ENCODE measurements at places on chromosomes 3 and 15.
A peak's percentile ranks its signal among the peaks of the same experiment; 100 is the strongest.

GRCh38 chr3:195003006-195003892 lies 267.7 kb downstream of the XXYLT1 start:
- DNase-seq: no peak

- DNase-seq: peak; percentile 90
Measured at GRCh38 chr3:197541756-197542539, 13.8 kb downstream of the BDH1 start.

DNA sequence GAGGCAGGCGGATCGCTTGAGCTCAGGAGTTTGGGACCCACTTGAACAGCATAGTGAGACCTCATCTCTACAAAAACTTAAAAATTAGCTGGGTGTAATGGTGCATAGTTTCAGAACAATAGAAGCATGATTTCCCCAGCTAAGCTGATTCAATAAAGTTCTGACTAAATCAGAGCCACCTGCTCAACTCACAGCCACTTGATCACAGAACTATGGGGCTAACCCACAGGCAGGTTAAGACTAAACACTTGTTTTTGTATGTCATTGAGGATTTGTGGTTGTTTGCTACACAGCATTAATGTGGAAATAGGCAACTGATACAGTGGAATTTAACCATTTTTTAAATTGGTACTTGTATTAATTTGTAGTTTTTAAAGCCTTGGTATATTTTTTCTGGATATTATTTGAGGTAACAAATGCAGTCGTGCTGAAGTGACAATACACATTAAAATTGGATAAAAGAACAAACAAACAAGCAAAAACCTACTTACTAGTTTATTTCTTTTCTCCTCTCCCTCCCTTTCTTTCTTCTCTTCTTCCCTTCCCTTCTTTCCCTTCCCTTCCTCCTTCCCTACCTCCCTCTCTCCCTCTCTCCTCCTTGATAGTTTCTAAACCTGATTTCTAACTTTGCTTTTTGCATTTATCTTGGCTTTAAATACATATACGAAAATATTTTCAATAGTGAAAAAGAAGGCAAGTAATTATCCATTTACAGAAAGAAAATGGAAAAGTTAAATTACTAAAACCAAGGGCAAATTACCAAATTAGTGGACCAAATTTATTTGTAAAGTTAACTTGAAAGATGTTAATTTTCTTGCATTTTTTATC lies 32.1 kb downstream of the OXSM start:
- DNase-seq: no peak

DNA sequence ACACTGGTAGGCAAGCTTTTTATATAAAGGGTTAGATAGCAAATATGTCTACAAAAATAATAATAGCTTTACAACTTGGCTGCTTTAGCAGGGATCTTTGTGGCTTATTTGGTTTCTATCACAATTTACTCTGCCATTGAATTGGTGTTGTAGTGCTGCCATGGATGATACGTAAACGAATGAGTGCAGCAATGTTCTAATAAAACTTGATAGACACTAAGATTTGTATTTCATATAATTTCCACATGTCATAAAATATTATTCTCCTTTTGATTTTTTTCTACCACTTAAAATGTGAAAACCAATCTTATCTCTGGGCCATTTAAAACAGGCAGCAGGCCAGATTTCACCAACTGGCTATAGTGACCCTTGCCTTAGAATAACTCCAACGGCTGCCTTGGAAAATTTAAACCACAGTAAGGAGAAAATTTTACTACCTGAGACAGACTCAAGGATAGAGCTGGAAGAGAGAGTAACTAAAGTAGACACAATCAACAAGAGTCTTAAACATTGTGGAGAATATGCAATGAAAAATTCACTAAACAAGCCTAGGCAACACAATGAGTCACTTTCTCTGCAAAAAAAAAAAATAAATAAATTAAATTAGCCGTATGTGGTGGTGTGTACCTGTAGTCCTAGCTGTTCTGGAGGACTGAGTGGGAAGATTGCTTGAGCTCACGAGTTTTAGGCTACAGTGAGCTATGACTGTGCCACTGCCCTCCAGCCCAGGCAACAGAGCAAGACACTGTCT lies 8.1 kb downstream of the NPHP3 start:
- no peak for DNase-seq

DNA sequence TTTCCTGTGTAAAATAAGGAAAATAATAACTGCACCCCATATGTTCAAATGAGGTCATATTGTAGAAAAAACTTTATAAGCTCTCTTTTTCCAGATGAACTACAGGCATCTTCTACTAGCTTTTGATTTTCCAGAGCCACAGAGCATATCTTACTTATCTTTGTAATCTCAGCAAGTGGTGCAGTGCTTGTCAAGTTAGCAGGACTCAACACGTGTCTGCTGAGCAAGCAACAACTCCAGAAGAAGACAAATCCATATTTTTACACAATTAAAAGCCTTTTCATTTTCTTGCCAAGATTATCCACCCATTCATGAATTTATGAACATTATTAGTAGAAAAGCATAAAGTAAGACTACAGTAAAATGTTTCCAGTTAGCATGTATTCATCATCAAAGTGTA lies 14.4 kb upstream of the TSC22D2 start:
- DNase-seq: no peak

DNA sequence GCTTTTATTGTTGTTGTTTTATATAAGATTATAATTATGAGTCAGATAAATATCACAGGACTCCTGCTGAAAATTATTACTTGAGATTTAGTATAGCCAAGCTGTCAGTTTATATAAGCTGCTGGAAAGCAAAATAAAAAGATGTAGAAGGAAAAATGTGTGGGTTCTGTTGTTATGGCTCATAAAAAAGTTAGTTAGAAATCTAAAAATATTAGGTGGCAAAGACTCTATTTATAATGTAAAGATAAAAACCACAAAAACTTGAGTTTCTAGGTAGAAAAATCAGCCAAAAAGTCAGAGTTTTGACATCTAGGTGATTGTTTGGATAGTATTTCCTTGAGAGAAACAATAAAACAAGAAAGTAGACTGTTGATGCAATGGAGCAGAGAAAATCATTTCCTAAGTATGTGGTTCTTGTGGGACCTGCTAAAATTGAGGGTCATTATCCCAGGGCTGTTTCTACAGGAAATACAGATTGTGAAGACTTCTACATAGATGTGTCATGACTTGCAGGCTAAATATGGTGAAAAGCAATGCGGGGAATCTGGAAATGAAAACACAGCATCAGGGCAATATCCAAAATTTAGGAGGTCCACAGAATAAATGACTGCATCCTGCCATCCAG lies 1109.6 kb upstream of the CADM2 start:
- no peak for DNase-seq

DNA sequence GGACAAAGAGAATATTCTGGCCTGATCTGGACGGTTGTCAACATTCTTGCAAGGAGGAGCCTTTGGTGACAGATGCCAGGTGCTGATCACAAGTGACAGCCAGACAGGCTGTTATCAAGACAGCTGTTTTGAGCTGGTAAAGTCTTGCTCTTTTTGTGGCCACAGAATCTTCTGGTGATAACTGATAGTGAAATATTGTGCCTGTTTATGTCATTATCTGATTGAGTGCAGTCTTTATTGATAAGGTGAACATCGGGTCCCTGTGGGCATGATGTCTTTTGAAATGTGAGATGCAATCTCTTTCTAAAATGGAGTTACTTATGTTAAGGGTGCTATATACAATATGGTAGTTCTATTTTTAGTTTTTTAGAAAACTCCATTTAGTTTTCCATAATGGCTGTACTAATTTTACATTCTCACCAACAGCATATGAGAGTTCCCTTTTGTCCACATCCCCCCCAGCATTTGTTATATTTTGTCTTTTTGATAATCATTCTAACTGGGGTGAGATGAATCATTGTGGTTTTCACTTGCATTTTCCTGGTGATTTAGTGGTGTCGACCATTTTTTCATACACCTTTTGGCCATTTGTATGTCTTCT lies 10.7 kb downstream of the CEP63 start:
- peak; percentile 75 for DNase-seq

DNA sequence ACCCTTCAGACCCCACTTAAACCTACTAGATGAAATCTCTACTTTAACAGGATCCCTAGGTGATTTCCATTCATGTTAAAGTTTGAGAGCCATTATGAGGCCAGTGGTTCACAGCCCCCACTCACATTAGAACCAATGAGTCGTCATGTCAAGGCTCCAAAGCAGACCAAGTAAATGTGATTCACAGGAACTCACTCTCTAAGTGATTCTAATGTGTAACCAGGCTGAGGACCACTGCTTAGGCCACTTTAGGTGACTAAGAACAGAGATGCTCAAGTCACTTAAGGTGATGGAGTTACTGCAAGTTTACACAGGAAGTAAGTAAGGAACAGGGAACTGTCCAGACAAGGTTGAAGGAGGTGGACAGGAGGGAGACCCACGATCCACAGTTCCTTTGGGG lies 7.7 kb downstream of the GALNT15 start:
- DNase-seq: no peak

DNA sequence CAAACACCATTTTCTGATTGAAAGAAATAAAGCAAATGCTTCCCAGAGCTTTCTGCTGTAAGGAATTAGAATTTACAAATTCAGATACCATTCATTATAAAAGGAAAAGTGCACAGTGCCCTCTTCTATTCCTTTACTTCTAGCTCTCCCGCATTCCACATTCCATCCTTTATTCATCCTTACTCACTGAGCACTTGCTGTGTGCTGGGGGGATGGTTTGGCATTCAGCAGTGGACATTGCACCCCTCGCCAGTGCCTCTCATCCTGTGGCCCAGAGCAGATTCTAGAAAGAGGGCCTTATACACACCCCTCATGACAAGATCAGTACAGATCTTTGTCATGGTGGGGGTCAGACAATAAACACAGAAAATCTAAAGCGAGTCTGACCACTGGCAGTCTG lies 73.0 kb downstream of the MGLL start:
- no peak for DNase-seq

DNA sequence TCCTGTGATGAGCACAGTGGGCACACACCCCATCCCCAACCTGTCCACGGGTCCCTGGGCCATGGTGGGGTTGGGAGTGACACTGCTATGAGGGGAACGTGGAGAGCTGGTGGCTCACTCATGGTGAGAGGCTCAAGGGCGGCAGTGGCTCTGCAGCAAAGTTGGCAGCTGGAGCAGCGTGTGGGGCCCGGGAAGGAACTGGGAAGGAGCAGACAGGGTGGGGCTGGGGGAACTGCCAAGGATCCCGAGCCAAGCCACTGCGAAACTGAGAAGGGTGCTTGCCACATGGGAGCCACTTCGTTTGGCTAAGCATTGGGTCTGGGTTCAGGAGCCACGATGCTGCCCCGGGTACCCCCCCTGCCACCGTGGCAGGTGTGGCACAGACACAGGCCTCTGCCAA lies 80.1 kb downstream of the SNRK start:
- DNase-seq: no peak

- no peak for DNase-seq
Measured at GRCh38 chr3:13705702-13706280, 156.9 kb downstream of the FBLN2 start.

- no peak for DNase-seq
Measured at GRCh38 chr3:186967686-186968085, 37.4 kb downstream of the ST6GAL1 start.

DNA sequence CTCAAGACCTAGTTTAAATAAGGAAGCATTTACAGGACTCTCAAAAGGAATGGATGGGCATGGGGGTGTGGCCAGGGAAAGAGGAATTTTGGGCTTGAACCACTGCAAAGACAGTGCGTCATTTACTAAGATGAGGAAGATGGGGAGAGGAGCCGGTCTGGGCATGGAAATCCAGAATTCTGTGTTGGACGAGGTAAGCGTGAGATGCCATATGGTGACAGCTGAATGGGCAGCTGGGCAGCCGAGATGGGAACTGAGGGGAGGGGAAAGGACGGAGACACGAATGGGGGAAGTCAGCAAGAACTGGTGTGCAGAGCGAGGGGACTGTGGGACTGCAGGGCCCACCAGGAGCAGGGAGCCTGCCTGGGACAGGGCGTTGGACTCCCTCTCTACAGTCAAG lies 24.2 kb downstream of the TMEM44 start:
- no peak for DNase-seq

GRCh38 chr15:48806151-48806550 lies 4.7 kb downstream of the CEP152 start:
- no peak for DNase-seq

GRCh38 chr3:122030381-122031122 lies 8.5 kb upstream of the ILDR1 start:
- no peak for DNase-seq

GRCh38 chr3:148175214-148175613 lies 522.5 kb upstream of the AGTR1 start:
- no peak for DNase-seq

DNA sequence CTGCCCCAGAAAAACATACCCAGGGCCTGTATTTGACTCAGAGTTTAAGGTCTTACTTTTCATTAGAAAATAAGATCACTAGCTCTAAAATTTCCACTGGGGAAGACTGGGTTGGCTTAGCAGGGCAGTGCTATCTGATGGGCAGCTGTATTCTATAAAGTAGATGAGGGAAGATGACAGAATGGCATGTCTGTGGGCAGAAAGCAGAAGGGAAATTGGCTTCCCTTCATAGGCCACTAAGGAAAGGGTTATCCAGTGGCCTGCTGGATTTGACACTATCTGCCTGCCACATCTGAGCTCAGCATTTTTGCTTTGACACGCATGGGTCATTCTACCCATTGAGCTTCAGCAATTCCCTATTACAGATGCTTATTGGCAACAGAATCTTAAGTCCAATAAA lies 461.3 kb upstream of the RASGRP1 start:
- DNase-seq: no peak

DNA sequence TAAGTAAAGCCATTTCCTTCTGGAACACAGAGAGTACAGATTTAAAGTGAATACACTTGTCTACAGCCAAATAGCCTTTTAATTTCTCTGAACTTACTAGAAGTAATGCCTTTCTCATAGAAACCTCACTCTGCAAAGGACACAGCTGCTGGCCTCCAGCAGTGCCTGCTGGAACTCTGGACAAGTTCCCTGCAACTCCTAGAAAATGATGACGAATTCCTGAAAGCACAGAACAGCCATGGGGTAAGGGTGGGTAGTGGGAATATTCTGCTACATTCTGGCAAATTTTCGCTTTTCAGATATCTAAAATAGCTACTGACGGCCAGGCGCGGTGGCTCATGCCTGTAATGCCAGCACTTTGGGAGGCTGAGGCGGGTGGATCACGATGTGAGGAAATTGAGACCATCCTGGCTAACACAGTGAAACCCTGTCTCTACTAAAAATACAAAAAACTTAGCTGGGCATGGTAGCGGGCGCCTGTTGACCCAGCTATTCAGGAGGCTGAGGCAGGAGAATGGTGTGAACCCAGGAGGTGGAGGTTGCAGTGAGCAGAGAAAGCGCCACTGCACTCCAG lies 34.4 kb downstream of the RYK start:
- DNase-seq: no peak

DNA sequence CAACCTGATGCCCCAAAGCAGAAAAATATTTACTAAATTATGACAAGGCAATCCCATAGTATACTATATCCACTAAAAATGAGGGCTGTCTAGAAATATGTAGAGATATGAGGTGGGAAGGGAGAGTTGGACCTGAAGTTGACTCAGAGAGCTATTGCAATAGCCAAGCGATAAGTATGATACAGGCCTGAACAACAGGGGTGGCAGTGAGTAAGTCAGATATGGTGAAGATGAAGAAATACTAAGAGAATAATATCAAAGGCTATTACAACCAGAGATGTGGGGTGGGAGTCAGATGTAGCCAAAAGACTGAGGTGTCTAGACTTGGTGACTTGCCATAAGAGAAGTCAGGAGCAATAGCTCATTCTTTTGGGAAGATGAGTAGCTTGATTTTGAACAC lies 9.2 kb downstream of the HSPBAP1 start:
- DNase-seq: no peak

- no peak for DNase-seq
Measured at GRCh38 chr3:70519026-70519425, 206.6 kb upstream of the MDFIC2 start.

GRCh38 chr3:61750766-61751165 lies 189.4 kb downstream of the PTPRG start:
- no peak for DNase-seq
